Midbrain (tissue), 1 donor: ENCODE measurements at places on chromosomes 7 and 10.

DNA sequence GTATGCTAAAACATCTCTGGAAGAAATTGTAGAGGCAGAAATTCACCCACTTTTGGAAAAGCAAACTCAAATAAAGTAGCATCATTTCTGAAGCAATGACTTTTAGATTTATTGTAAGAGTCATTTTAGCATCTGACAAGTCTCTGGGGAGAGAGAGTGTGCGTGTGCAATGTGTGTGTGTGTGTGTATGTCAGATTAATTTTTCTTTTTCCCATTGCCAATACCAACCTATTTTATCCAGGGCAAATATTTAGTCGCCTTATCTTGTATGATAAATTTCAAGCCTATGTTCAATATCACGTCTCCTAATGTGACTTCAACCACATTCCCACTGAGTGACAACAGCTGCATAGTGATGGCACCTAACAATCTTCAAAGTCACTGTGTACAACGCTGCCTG, 101.7 kb downstream of the NEBL start:
- no peak for DNase-seq

DNA sequence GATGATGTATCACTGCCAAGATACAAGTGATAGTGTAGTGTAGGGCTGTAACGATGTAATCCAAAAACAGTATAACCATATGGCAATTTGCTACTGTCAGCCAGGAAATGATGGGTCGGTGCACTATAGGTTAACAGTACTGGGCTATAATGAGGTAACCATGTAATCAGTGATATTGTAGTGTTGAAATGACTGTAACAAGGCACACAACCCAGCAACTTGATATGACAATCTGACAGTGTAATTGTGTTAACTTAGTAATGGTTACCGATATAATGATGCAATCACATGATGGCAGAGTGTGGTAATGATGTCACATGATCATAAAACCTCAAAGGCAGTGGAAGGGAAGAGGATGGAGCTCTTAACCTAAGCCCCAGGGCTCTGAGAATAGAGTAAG, 73.8 kb upstream of the SLF2 start:
- DNase-seq: no peak

GRCh38 chr10:6888434-6888833, 308.4 kb upstream of the PRKCQ start:
- no peak for DNase-seq

GRCh38 chr10:99965700-99966099, 44.0 kb downstream of the DNMBP start:
- DNase-seq: no peak

- no peak for DNase-seq
These were observed 28.3 kb downstream of the HIPK2 start for GRCh38 chr7:139749545-139749944.

GRCh38 chr7:47290867-47291266, 291.0 kb downstream of the TNS3 start:
- no peak for DNase-seq

GRCh38 chr10:55813451-55814170, 547.4 kb downstream of the ZWINT start:
- no peak for DNase-seq
